Psoas muscle (tissue), 8 donors: ENCODE measurements at places on chromosomes 12 and 14. TPM values are rescaled to one million over a fixed set of nuclear protein-coding genes. Genes with fewer than 3 reads are reported as not detected.

The CLEC12A gene
- 0.90 TPM for total RNA-seq

The PHETA1 gene
- 5.8 TPM for total RNA-seq

The TOMM20L gene
- not detected for total RNA-seq

The NANOG gene
- total RNA-seq, result 0.19 TPM

The AGAP2 gene
- total RNA-seq, result 4.4 TPM
